ENCODE measurements at places on chromosomes 3 and 15.

DNA sequence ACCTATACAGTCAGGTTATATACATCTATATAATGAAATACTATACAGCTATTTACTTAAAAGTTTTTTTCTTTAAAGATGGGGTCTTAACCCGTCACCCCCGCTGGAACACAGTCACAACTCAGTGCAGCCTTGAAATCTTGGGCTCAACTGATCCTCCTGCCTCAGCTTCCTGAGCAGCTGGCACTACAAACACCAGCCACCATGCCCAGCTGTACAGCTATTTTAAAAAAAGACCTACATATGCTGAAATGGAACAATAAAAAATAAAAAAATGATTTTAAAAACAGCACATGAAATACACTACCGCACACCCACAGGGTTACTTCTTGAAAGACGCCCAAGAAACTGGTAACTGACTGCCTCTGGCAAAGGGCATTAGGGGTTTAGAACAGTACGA, 3.8 kb downstream of the NCBP2 start:
- DNase-seq: no peak

- no peak for DNase-seq
These were observed 125.8 kb downstream of the ERC2 start for GRCh38 chr3:56342475-56342874.

DNA sequence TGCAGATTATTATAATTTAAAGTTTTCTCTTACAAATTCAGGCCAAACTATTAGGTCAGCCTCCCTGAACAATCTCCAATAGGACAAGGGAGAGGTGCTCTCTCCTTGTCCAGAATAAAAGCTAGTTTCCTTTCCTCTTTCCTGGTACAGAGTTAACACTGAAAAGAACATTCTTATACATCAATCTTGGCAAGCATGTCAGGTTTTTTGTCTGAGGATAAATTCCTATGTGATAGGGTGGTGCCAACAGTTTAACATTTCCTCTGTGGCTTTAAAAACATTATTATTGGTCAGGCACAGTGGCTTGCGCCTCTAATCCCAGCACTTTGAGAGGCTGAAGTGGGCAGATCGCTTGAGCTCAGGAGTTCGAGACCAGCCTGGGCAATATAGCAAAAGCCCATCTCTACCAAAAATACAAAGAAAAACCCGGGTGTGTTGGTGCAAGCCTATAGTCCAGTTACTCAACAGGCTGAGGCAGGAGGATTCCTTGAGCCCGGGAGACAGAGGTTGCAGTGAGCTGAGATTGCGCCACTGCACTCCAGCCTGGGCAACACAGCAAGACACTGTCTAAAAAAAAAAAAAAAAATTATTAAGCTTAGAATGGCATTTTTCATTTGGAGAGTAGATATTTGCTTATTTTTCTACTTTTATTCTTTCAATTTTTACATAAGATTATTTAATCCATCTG, 13.7 kb upstream of the ULK4 start:
- DNase-seq: no peak

- DNase-seq: no peak
These were observed 146.7 kb downstream of the FBN1 start for GRCh38 chr15:48498828-48499227.

DNA sequence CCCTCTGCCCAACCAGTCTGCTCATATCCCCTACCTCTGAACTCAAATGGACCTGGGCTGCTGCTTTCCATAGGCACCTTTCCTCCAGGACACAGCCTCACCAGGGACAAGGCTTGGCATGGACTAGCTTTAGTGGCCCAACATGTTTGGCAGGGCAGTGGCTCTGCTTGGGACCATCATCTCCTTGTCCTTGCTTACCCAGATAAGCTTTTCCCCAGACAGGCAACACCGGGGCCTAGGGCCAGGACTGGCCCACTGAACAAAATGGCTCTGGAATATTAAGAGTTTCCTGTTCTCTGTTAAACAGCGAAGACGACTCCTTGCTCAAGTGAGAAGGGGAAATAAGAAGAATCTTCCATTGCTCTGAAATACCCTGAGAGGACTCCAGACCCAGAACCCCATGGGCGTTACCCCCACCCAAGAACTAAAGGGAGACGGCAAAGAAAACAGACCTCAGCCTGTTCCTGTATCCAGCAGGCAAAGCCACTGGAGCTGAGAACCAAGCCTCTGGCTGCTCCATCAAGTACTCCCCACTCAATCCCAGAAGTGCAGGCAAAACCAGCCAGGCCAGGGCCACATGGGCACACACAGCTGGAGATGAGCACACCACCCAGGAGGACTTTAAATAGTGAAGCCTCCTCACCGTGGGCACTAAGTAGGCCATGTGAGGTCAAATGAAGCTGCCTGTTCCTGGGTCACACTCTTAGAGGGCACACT, 45.5 kb downstream of the CTNNB1 start:
- no peak for DNase-seq

- DNase-seq: peak; percentile 59
These were observed at the start of gene GREM1 for GRCh38 chr15:32717426-32718226. Gene GREM1 (plus strand): TSS chr15:32718004. CDS start chr15:32730691, 12,687 bp downstream.

DNA sequence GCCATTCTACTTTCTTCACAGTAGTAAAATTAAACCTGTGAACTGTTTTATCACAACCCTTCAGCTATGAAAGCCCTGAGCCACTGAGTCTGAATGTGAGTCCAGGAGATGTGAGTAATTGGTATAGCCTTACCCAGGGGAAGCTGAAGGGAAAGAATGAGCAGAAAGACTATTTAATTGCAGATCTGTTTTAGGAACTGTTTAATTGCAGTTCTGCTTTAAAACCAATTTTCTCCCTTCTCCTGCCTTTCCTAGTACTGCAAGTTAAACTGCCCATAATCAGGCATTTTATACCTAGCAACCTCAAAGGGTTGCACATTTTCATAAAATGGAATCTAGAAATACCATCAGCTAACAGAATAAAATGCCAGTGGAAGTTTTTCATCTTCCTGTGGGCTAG, 476.7 kb downstream of the OCA2 start:
- DNase-seq: no peak

- peak; percentile 15 for DNase-seq
These were observed 34.1 kb upstream of the KLF13 start for GRCh38 chr15:31292391-31293015.

DNA sequence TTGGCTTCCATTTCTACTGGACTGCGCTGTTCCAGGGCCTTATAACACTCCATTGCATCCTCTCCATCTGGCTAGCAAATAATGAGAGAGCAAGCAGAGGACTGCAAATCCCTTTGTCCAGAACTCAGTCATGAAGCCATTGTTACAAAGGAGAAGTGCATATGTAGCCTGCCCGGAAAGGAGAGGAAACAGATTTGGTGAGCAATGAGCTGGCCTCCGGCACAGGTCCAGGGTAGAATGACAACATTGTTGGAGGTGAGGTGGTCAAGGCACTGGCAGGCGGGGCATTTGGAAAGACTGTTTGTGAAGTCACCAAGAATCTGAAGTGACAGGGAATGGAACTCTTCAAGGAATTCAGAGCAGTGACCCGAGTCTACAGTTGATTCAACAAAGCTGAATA, 25.0 kb upstream of the ATP1B3 start:
- no peak for DNase-seq

- DNase-seq: no peak
These were observed 14.3 kb downstream of the BCL2L10 start for GRCh38 chr15:52098323-52098722.

GRCh38 chr15:74242441-74243185, 6.5 kb downstream of the CCDC33 start:
- no peak for DNase-seq

- DNase-seq: no peak
These were observed 144.9 kb downstream of the MEGF11 start for GRCh38 chr15:66108483-66109265.

DNA sequence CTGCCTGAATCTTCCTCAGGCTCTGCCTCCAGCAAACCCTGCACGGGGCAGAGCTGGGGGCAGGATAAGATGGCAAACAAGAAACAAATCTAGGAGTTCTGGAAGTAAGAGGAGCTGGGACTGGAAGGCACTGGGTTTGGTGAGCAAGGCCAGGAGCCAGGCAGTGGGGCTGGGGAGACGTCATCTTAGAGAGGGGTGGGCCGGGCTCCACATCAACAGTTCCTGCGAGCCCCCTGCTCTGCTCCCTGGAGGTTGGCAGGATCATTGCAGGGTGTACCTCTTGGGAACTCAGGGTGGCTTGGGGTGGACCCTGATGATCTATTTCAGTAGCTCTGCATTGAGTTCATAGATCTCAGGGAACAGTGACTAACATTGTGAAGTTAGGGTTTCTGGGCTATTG, 87.3 kb upstream of the PRR23E start:
- DNase-seq: no peak

GRCh38 chr15:96474231-96474664, 143.7 kb downstream of the NR2F2 start:
- no peak for DNase-seq

GRCh38 chr3:194137008-194137505, 1.1 kb downstream of the HES1 start:
- peak; percentile 78 for DNase-seq

DNA sequence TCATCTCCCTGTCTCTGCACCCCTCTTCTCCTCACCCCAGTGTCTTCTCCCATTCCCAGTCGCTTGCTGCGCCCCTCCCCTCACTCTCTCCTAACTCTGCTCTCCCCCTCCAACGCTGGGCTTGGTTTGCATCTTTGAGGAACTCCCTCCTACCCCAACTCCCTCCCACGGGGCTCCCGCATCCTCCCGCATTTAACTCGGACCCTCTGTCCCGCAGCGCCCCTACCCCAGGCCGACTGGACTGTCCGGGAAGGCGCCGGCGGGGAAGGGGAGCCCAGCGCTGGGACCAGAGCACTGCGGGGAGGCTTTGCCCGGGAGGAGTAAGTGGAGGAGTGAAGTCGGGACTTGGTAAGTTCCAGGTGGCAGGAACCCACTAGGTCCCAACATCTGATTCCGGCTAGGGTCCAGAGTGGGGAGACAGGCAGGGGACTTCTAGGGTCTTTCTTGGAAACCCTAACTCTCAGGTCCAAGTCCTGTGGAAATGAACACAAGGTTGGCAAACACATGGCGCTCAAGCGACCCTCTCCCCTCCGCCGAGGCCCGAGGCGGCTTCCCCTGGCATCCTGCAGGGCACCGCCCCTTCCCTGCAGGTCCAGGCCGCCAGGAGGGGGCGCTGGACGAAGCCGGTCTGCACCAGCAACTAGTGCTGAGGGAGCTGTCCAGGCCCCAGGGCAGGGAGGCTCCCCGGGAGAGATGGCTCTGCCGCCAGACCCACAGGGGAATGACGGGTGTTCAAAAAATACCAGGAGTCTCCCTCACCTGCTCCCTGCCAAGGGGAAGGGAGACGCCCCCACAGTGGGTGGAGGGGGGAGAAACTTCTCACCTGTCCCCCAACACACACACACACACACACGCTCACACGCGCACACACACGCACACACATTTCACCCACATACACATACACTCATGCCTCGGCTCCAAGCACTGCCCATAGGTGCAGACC, 53.2 kb downstream of the LHFPL4 start:
- DNase-seq: peak; percentile 42

Data from right hindlimb (tissue), 1 donor.